Ureter (tissue), 1 donor: ENCODE measurements at places on chromosomes 16 and 17.

GRCh38 chr17:17388657-17389496 is 85.7 kb downstream of the NT5M start:
- DNase-seq, result no peak

DNA sequence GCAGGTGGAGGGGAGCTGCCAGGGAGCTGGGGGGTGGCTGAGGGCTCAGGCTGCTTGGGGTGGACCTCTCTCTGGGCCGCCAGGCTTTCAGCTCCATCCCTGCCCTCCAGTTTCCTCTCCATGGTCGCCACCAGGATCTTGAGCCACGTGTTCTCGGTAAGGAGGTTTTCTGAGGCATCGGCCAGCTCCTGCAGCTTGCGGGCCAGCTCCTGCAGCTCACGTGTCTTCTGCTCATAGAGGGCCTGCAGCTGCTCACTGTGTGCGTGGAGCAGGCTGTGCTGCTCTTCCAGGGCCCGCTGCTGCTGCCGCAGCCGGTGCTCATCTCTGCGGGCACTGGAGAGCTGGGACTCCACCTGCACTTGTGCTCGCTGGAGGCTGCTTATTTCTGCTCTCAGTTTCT is 11.0 kb downstream of the SNN start:
- no peak for DNase-seq

- DNase-seq, result no peak
Measured at GRCh38 chr16:73193464-73193863, 145.5 kb upstream of the ZFHX3 start.

DNA sequence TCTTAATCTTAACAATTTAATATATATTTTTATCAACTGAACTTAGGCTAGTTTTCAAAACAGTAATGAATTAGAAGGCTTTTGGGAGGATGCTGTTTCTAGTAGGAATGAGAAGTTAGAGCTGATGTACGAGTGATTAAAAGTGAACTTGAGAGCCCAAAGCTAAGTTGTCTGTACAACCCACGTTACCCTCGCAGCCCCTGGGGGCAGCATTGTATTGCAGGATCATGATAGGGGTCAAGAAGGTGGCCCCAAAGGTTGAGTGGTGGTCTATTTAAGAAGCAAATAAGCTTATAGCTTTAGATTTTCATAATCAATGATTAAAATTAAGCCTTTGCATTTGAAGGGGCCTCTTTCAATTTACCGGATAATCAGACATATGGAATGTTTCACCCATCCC is 33.7 kb upstream of the ALDH3A2 start:
- DNase-seq, result no peak

- DNase-seq, result no peak
Measured at GRCh38 chr16:55250701-55251100, 73.3 kb upstream of the IRX6 start.

DNA sequence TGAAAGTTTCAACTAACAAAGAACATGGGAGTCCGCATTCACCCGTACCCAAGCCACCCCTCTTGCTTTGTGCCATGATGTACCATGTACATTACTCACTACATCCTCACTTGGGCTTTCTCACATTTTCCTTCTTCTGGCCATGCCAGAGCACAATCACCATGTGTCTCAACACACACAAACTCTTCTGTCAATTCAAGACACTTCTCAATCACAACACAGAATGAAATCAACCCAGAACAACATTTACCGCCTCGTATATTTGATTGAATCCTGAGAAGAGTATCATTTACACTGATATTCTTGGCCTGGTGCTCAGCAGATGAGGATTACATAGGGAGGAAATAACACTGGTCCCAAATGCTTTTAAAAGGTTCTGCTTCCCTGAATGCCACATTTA is 4.5 kb downstream of the ADAMTS18 start:
- no peak for DNase-seq

- DNase-seq, result no peak
Measured at GRCh38 chr17:4331614-4332013, 34.9 kb downstream of the UBE2G1 start.

- no peak for DNase-seq
Measured at GRCh38 chr16:78570399-78571141, 471.1 kb downstream of the WWOX start.

- no peak for DNase-seq
Measured at GRCh38 chr17:51660266-51660665, 399.9 kb downstream of the UTP18 start.
